ENCODE measurements at places on chromosomes 4 and X. TPM values are rescaled to one million over a fixed set of nuclear protein-coding genes. Genes with fewer than 3 reads are reported as not detected.
A peak's percentile ranks its signal among the peaks of the same experiment; 100 is the strongest.

Gene NEXMIF
- not detected for total RNA-seq

DNA sequence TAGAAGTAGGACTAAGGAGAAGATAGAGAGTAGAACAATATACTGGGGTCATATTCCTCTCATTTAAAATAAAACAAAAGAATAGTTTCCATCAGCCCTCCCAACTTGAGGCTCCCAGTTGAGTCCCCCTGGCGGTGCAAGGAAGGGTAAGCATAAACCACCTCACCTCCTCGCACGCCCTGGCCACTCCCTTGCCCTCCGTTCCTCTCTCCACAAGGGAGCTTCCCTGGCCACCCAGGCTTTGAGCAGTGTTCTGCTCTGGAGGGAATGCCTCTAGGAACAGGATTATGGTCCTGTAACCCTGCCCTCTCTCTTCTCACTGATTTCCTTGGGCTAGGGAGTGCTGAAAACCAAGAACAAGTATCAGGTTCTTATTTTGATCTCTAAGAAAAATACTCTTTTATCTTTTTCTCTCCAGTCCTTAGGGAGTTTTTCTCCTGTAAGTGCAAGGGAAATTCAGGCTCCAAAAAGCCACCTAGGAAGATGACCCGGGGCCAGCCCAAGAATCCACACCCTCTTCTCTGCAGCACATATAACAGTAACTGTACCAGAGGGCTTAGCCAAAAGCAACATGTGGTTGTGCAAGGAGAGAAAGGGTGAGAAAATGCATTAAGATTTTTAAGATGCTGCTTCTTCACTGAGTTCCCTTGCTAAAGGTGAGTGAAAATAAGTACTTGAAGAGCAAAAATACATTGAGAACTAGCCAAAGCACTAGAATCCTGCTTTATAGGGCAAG lies 69.9 kb downstream of the USP38 start:
- H3K27ac ChIP-seq = no peak overlapping the region
- no peaks in the 10 kb centered on the region for H3K4me1 ChIP-seq
- H3K27me3 ChIP-seq = no peaks in the 10 kb centered on the region
- no peak for DNase-seq

- H3K4me3 ChIP-seq = no peak overlapping the region
- H3K36me3 ChIP-seq = no peaks in the 10 kb centered on the region
- DNase-seq = no peak
- no peaks in the 10 kb centered on the region for H3K4me1 ChIP-seq
These were observed 48.3 kb downstream of the PDK3 start for GRCh38 chrX:24513416-24513815.

GRCh38 chrX:34805951-34806350 lies 136.6 kb upstream of the FAM47B start:
- no peak for DNase-seq
- no peaks in the 10 kb centered on the region for H3K36me3 ChIP-seq
- no peak overlapping the region for H3K4me3 ChIP-seq
- no peaks in the 10 kb centered on the region for H3K4me1 ChIP-seq
- peaks cover 3% of the 10 kb centered on the region for H3K27me3 ChIP-seq

DNA sequence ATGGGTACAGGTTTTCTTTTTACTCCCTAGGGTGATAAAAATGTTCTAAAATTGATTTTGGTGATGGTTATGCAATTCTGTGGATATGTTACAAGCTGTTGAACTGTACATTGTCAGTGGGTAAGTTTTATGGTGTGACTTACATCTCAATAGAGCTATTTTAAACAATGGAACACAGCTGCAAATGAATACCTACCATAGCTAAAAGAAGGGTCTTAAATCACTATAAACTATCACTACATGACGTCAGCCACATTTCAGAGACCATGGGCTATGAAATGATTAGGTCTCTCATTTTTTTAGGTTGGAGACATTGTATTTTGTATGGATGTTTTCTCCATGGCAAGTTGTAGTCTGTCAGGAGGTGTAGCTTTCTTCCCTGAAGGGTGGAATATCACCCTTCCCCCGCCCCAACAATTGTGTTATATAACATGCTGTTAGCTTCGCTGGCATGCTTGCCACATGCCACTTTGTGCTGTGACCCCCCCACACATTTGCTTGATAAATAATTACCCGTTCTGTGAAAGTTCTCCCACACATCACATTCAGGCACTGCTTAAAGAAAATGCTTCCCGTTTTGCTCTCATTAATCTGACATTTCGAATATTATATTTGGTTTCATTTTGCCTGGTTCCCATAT lies 159.7 kb downstream of the ARHGAP10 start:
- DNase-seq = no peak
- H3K27me3 ChIP-seq = no peaks in the 10 kb centered on the region
- H3K4me3 ChIP-seq = no peak overlapping the region
- H3K27ac ChIP-seq = no peak overlapping the region
- H3K4me1 ChIP-seq = no peaks in the 10 kb centered on the region

DNA sequence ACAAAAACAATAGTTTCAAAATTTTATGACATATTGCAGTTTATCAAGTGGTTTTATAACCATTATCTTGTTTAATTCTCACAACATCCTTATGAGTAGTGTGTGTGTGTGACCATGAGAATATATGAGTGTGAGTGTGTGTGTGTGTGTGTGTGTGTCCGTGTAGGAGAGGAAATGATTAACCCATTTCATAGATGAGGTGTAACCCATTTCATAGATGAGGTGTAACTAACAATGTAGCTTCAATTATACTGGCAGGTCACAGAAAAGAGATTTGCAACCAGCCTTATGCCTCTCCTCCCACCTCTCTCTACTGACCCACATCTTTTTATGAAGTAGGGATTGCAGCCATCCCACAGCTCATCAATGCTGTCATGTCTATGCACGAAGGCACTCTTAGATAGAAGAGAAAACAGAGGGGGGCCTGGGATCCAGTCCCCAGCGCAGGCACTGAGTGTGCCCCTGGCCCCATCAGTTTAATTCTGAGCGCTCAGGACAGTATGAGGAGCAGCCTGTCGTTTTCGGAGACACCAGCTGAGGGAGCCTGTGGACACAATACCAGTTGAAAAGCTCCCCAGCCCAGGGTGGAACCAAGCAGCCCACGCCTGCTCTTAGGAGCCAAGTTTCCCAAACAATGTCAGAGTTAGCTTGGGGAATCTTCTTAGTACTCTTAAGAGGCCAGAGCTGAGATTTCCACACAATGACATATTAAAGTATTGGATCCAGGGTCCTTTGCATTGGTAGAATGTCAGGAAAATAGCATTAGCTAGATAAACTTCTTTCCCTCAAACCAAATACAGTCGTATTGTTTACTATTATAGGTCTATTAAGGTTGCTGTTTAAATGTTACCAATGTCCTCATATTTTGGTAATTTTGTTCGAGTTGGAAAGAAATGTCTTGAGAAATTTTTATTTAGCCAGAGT lies 88.6 kb downstream of the PALLD start:
- H3K36me3 ChIP-seq = no peaks in the 10 kb centered on the region
- H3K27me3 ChIP-seq = no peaks in the 10 kb centered on the region
- H3K4me3 ChIP-seq = no peak overlapping the region
- DNase-seq = peak; percentile 80
- H3K27ac ChIP-seq = no peak overlapping the region

GRCh38 chr4:53196882-53197771 lies 168.7 kb downstream of the SCFD2 start:
- H3K27ac ChIP-seq = no peak overlapping the region
- no peak overlapping the region for H3K4me3 ChIP-seq
- H3K27me3 ChIP-seq = no peaks in the 10 kb centered on the region
- peaks cover 4% of the 10 kb centered on the region for H3K4me1 ChIP-seq
- DNase-seq = no peak

Gene DRD5
- not detected for total RNA-seq

Gene SLC9B2
- total RNA-seq = 3.3 TPM

DNA sequence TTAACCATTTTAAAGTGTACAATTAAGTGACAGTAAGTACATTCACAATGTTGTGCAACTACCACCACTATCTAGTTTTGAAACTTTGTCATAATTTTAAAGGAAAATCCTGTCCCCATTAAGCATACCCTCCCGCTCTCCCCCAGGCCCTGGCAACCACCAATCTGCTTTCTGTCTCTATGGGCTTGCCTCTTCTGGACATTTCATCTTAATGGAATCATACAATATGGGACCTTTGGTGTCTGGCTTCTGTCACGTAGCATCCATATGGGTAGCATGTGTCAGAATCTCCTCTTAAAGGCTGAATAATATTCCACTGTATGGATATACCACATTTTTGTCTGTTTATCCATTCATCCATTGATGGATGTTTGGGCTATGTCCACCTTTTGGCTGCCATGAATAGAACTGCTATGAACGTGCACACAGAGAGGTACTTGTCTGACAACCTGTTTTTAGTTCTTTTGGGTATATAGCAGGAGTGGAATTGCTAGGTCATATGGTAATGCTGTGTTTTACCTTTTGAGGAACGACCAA lies 61.5 kb downstream of the ELF4 start:
- H3K27me3 ChIP-seq = no peaks in the 10 kb centered on the region
- DNase-seq = no peak
- no peaks in the 10 kb centered on the region for H3K4me1 ChIP-seq

DNA sequence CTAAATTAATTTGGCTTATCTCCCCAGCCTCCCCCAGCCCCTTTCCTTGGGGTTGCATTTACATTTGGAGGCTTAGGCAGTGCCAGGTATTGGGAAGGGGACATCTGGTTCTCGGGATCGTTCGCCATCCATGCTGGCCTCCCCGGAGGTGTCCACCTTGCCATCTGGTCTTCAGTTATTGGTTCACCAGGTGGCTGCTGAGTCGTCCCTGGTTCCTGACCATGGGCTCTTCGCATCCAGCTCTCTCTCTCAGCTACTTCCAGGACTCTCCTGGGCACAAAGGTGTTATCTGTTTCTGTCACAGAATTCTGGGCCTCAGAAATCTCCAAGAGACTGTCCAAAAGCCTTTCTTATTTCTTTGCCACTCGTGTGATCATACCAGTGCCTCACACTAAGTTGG lies 75.4 kb upstream of the SCOC start:
- DNase-seq = no peak
- H3K27me3 ChIP-seq = no peaks in the 10 kb centered on the region
- H3K4me3 ChIP-seq = no peak overlapping the region
- H3K36me3 ChIP-seq = no peaks in the 10 kb centered on the region

Gene SPANXN3
- total RNA-seq = not detected

DNA sequence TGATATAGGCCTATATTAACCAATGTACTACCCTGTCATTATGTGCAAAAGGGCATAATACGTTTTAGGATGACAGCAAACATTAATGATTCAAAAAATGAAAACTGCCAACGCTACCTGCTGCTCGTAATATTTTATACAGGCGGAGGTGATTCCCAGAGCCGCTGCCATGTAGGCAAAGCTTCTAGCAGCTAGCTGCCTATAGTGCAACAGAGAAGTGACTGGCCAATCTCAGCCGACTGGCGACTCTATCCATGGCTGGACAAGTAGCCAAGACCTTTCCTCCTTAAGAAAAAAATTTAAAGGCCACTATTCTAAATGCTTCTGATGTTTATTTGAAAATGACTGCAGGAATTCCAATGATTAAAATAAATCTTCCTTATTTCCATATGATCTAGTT lies 1.9 kb downstream of the PPARGC1A start:
- no peaks in the 10 kb centered on the region for H3K27me3 ChIP-seq
- peaks cover 15% of the 10 kb centered on the region for H3K4me1 ChIP-seq
- peak overlapping the region; percentile 95 for H3K27ac ChIP-seq
- peak overlapping the region; percentile 76 for H3K4me3 ChIP-seq
- DNase-seq = peak; percentile 53
- no peaks in the 10 kb centered on the region for H3K36me3 ChIP-seq

DNA sequence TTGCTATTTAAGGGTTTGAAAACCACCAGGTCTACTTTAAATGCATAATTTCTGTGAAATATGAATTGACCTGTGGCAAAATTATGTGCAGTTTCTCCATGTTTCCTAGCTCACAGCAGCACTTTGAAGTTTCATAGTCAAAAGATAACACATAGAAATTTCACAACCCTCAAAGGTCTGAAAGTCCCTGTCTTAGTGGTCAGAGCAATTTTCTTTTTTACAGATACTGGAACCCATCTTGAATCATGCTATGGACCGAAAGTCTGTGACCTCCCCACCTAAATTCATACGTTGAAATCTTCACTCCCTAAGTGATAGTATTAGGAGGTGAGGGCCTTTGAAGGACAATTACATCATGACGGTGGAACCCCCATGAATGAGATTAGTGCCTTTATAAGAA lies 240.4 kb upstream of the BMP3 start:
- no peaks in the 10 kb centered on the region for H3K4me1 ChIP-seq
- H3K4me3 ChIP-seq = no peak overlapping the region
- DNase-seq = no peak
- no peak overlapping the region for H3K27ac ChIP-seq
- H3K27me3 ChIP-seq = no peaks in the 10 kb centered on the region

DNA sequence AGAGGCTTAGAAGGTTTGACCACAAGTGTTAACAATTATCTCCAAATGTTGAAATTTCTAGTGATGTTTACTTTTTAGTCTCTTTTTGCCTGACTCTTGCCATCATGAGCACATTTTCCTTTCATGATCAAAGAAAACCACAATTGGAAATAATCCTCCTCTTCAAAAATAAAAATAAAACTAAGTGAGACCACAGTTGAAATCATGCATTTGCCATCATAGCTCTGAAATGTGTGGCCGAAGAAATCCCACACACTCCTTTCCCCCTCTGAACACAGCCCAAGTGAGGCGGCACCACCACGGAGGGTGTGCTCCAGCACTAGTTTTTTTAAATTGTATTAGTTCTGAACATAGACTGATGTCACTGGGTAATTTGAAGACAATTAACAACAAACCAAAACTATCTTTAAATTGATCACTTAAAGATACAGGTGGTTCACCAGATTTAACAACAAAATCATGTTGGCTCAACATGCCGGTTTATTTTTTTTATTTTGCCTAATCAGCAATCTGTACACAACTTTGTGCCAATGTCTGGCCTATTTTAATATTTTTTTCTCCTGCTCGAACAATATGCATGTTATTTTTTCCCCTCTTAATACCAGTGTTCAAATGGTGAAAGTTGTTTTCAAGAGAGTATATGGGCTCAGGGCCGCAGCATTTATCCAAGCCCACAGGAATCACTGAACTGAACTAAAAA lies 17.6 kb downstream of the APBB2 start:
- no peak overlapping the region for H3K27ac ChIP-seq
- H3K36me3 ChIP-seq = no peaks in the 10 kb centered on the region
- H3K4me3 ChIP-seq = no peak overlapping the region
- peaks cover 3% of the 10 kb centered on the region for H3K4me1 ChIP-seq
- no peaks in the 10 kb centered on the region for H3K27me3 ChIP-seq

Gene UCHL1
- total RNA-seq = 10.6 TPM

DNA sequence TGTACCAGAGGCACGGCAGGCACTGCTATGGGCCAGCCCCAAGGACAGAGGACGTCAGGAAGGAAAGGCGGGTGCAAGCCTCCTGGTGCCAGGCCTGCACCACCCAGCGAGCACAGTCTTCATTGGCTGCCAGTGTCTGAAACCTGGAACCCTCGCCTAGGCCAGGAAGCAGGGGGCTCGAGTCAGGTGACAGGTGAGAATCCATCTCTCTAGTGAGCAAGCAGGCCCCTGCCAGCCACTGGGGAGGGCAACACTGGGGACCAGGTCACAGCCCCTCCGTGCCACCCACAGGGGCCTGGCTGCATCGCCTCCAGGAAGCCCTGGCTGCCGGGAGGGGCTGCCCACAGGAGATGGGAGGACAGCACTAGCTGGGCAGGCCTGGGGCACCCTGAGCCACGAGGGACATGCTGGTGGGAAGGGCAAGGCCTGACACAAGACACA lies 6.9 kb upstream of the HAUS3 start:
- H3K4me3 ChIP-seq = no peak overlapping the region
- H3K27me3 ChIP-seq = no peaks in the 10 kb centered on the region
- peaks cover 18% of the 10 kb centered on the region for H3K4me1 ChIP-seq

Gene GJB1
- not detected for total RNA-seq

Data from psoas muscle (tissue), 8 donors.